Skin of body (tissue), 3 donors: ENCODE measurements at places on chromosomes 6 and 20. TPM values are rescaled to one million over a fixed set of nuclear protein-coding genes. Genes with fewer than 3 reads are reported as not detected.
A peak's percentile ranks its signal among the peaks of the same experiment; 100 is the strongest.

Gene TREML2
- total RNA-seq, result 0.39 TPM

Gene CRISP2
- total RNA-seq, result not detected

- DNase-seq, result peak; percentile 28
Observed at GRCh38 chr6:17212546-17213371, 68.4 kb upstream of the RBM24 start.

DNA sequence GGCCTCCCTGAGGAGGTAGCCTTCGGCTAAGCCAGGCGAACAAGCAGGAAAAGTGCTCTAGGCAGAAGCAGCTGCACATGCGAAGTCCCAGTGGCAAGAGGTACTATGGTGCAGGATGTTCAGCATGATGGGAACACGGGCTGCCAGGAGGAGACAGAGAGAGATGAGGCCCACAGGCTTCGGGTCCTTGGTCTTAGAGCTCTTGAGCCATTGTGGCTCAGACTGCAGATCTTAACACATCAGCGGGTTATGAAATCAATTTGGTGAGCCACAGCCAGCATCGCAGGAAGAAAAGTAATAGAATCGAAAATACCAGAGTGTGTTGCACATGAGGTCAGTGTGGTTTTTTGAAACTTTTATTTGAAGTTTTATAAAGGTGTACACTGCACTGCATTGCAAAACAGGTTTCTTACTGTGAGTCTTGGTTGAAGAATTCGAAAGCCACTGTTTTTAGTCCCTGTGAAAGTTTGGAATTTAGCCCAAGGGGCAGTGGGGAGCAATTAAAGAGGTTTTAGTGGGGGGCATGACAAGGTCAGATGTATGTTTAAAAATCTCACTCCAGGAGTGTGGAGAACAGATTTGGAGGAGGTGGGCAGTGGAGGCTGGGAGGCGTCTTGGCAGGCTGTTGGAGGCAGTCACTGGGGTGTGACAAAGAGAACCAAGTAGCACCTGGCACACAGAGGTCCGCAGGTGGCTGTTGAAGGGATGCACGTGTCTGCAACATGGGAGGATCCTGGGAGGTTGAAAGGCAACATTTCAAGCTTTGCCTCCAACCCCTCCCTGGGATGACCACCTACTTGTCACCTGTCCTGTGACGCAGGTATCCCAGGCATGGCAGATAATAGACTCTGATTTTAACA lies 69.3 kb downstream of the EYA2 start:
- no peak for DNase-seq

- DNase-seq, result peak; percentile 2
Observed at GRCh38 chr6:107866606-107867301, 42.6 kb upstream of the SCML4 start.

DNA sequence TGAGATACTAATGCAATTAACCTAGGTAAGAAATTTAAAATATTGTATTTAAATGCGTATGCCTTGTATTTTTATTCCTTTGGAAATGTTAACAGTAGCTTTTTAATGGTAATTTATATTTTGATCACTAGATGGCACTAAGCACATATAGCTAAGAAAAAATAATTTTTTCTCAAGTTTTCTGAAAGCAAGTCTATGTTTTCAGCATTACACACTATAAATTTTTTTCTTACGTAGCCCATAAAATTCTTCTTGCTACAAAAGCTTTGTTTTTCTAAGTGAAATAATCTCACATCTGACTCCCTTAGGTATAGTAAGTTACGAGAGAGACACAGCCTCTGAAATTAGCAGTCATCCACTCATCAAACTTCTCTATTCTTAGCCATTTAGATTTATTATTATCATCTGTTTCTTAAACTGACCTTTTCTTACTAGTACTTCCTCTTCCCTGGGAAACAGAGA lies 35.7 kb downstream of the TSPYL4 start:
- DNase-seq, result no peak

- no peak for DNase-seq
Observed at GRCh38 chr6:15512126-15512525, 150.7 kb downstream of the DTNBP1 start.

Gene BIRC7
- total RNA-seq, result not detected

GRCh38 chr6:134347885-134348805 lies 30.2 kb upstream of the SGK1 start:
- DNase-seq, result no peak

GRCh38 chr6:167711768-167712730 lies 114.7 kb upstream of the AFDN start:
- no peak for DNase-seq
